Esophagus squamous epithelium (tissue), 5 donors: ENCODE measurements at places on chromosomes 3 and 15.

GRCh38 chr3:77222701-77223100, 182.8 kb downstream of the ROBO2 start:
- no peak for DNase-seq

DNA sequence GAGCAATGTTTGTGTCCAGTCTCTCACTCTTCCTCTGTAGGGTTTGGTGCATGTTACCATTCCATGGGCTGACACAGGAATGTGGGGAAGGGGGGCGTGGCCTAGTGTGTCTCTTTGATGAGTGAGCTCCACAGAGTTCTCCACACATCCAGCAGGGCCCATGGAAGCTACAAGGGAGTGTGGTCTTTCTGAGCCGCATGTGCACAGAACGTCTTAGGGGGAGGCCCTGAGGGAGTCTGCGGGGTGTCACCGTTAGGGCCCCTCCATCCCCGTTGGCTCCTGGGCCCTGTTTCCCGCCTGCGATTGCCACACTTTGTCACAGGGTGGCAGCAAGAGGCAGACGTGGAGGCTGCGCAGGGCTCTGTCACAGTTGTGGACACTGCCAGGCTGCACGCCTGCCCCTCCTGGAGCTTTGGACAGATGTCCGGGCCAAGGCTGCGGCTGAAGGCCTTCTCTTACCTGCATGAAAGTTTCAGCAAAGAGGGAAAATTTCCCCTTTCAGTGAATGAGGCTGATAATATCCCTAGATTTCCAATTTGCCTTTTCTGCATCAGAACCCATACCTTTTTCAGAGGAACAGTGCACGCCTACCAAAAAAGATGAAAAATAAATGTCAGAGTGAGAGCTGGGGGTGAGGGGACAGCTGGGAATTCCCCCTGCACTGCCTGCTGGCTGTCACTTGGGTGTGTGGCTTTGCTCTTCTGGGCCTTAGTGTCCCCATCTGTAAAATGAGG, 24.3 kb downstream of the CACNA2D3 start:
- DNase-seq: no peak

- no peak for DNase-seq
These were observed 335.1 kb upstream of the CNTN6 start for GRCh38 chr3:757711-758110.

DNA sequence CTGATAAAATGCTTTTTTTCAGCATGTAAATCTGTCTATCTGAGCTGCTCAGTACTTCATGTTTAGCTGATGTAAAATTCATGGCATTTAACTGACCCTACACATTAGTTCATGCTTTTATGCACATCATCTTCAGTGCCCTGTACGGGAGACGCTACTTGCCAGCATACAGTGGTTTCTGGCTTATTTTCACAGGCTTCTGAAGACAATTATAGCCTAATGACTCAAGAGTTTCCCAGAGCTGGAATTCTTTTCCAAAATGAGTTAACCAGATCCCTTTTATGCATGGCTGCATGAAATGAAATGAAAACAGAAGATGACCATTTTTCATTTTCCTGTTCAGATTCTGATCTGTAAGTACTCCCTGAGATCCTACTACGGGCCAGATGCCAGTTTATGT, 1061.5 kb downstream of the ROBO2 start:
- no peak for DNase-seq

GRCh38 chr3:126053513-126053912, 30.4 kb downstream of the SLC41A3 start:
- no peak for DNase-seq

- no peak for DNase-seq
These were observed at the start of gene AMOTL2 for GRCh38 chr3:134374105-134374790. Gene AMOTL2, minus strand, starts transcription at chr3:134374447. Its CDS starts 3,014 bp downstream, at chr3:134371433.

GRCh38 chr15:72175186-72176044, 22.2 kb downstream of the GRAMD2A start:
- no peak for DNase-seq

DNA sequence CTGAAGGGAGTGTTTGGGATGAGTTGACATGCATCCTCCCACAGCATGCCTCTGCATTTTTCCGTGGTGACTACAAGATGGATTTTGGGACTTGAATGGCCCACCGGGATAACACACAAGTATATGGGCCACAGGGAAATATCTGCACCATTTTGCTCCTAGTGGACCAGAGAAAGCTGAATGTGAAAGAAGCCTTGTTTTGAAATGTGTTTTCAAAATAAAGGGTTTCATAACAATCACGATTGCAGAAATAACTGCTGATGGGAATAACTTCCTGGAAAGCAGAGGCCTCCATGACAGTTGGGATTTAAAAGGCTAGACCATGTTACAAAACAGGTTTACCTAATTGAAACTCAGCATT, 77.5 kb upstream of the PRR23C start:
- no peak for DNase-seq

- no peak for DNase-seq
These were observed 39.4 kb downstream of the CMC1 start for GRCh38 chr3:28280781-28281180.

DNA sequence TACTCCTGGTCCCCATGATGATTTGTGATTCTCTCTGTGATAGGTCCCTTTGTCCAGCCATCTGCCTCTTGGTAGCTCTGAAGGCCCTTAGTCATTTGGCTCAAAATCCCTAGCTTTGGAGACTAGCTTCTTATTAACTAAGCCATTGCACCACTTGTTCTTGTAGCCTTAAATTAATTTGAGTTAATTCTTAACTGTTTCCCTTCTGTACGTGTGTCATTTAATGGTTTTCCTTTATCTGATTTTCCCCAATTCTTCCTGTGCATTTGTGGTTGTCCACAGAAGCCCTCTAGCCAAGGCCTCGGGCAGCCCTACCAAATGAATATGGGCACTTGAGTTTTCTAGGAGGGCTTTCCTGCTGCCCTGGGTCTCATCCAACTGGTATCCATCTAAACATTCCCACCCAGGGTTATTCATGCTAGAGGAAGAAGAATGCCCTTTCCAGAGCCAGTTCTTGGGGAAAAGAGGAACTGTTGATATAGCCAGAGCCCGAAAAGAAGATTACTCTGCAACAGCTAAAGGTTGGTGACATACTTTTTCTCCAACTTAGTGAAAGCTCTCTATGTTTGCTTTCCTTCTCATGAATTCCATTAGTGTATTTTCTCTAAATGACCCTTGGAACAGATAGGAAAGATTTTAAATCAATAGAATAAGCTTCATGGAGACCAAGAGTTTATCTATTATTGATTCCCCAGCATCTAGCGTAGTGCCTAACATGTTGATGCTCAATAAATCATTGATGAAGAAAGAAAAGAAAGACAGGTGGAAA, 44.2 kb upstream of the ZBTB38 start:
- DNase-seq: no peak

DNA sequence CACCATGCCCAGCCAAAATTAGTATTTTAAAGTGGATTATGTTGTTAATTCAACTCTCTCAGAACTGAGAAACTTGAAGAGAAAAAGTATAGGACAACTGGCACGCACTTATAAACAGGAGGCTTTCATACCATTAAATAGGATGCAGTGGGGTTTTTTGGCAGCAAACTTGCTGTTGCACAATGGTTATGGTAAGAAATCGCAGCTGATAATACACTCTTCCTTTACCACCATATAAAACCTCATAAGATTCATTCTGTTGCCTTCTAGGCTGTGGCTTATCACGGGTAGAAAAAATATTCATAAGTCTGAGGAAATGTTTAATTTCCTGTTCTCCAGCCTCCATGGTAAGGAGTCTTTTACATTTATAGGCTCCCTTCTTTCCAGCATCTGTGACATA, 95.3 kb downstream of the TMCO5A start:
- DNase-seq: no peak

DNA sequence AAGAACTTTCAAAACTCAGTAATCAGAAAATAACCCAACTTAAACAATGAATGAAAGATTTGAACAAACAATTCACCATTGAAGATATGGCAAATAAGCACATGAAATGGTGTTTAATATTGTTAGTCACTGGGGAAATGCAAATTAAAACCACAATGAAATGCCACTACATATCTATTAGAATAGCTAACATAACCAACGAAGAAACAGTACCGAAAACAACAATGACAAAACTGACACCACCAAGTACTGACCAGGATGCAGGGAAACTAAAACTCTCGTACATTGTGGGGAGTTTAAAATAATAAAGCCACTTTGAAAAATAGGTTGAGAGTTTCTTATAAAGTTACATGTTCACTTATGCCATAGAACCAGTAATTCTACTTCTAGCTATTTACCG, 69.1 kb downstream of the KBTBD8 start:
- DNase-seq: no peak

DNA sequence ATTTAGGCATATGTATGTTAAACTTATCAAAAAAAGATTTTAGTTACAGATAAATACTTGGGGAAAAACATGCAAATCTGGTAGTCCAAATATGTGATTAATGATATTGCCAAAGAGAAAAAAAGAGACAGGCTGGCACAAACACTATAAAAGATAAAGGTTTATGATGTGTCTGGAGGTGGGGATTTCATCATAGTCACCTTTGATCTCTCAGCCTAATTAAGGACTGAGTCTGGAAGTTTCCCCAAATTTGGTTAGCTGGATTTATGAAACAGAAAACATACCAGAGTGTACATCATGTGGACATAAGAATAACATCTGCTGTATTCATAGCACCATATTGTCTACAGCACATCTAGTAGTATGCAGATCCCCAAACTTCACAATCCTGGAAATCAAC, 157.0 kb downstream of the FGF12 start:
- DNase-seq: no peak

DNA sequence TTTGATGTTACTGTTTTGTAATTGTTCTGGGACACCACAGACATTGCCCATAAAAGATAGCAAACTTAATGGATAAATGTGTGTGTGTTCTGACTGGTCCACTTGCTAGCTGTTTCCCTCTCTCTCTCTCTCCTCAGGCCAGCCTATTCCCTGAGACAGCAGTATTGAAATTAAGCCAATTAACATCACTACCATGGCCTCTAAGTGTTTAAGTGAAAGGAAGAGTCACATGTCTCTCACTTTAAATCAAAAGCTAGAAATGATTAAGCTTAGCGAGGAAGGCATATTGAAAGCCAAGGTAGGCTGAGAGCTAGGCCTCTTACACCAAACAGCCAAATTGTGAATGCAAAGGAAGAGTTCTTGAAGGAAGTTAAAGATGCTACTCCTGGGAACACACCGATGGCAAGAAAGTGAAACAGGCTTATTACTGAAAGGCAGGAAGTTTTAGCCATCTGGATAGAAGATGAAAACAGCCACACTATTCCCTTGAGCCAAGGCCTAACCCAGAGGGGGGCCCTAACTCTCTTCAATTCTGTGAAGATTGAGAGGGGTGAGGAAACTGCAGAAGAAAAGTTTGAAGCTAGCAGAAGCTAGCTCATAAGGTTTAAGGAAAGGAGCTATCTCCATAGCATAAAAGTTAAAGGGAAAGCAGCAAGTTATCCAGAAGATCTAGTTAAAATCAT, 295.1 kb downstream of the CHST2 start:
- no peak for DNase-seq

DNA sequence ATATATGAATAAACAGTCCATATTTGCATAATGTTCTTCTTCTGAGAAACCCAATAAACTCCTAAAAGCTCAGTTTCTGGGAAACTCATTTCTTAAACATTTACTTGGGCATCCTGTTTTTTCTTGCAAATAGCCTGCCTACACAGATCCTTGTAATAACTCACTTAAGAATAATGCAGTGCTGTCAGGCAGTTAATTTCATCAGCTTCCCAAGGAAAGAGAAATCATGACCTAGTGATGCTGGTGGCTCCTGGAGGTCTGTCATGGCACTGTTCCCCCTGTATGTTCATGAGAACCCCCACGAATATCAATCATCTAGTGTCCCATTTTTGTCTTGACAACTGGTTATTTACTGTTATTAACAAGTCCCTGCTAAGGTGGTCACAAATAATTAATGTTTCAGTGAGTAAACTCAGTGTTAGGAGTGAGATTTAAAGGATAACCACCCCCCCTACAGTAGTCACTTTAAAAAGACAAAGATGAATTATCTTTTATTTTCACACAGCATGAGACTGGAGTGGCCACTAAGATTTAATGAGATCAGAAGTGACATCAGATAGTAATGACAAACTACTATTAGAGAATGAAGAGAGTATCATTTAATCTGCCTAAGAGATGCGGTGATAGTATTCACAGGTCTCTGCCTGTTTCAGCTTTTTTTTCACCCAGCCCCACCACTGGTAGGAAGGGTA, 279.5 kb upstream of the NECTIN3 start:
- no peak for DNase-seq

DNA sequence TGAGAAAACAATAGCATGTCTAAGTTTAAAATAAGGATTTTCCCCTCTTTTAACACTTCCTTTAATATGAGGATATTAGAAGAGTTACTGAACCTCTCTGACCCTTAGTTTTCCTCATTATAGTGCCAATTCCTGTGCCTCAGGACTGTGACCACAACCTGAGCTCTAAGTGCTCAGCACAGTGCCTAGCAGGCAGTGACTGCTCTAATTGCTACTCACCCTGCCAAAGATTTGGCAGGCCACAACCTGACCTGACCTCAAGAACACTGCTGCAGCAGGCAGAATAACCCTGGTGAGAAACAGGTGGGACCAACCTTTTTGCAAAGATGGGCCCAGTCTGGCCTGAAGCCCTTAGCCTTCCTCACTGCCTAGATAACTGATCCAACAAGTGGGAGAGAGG, 35.7 kb downstream of the NBEAL2 start:
- DNase-seq: no peak

GRCh38 chr15:41881550-41881919, 12.3 kb downstream of the SPTBN5 start:
- DNase-seq: no peak

- no peak for DNase-seq
These were observed 10.9 kb upstream of the RFT1 start for GRCh38 chr3:53140847-53141845.

GRCh38 chr3:40332684-40333083, 23.2 kb downstream of the EIF1B start:
- DNase-seq: no peak

GRCh38 chr3:8324747-8325146, 176.9 kb upstream of the LMCD1 start:
- no peak for DNase-seq

DNA sequence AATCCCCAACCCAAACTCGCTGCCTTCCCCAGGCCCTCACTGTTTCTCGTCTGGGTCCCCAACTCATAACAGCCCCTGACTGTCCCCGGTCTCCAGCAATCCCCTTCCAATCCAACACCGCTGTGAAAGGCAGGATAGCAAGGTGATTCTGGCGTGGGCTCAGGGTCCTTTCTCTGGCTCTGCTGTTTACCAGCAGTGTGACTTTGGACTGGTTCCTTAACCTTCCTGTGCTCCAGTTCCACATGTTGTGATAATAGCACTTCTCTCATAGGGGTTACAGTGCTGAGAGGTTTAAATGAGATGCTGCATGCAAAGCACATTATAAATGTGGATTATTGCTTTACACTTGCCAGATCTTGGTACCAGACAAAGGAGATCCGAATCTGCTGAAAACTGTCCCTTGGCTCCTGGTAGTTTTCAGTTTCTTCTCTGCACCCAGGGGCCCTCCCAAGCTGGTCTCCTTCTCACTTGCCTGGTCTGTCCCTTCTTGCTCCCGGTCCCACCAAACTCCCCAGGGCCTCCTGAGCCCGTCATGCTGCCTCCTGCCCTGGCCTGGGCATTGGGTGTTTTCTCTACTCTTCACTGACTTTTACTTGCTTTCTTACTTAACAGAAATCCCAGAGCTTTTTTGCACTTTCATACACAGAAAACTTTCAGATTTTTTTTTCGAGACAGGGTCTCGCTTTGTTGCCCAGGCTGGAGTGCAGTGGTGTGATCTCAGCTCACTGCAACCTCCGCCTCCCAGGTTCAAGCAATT, 26.8 kb upstream of the CYP11A1 start:
- no peak for DNase-seq
